ENCODE measurements at places on chromosomes 4 and X. TPM values are rescaled to one million over a fixed set of nuclear protein-coding genes. Genes with fewer than 3 reads are reported as not detected.

PPP1R2C gene
- 6.6 TPM for total RNA-seq

MAGEA12 gene
- total RNA-seq: 5.6 TPM

SLC34A2 gene
- 1.2 TPM for total RNA-seq

RNF175 gene
- not detected for total RNA-seq

XK gene
- total RNA-seq: 2.6 TPM

SHROOM3 gene
- total RNA-seq: 137 TPM

HAND2 gene
- total RNA-seq: not detected

NOX1 gene
- total RNA-seq: 0.14 TPM

C4orf17 gene
- 2.0 TPM for total RNA-seq

RAB33A gene
- 0.62 TPM for total RNA-seq

MAMLD1 gene
- 2.2 TPM for total RNA-seq

GRCh38 chrX:40647307-40648197, at the start of gene CXorf38:
TSS of gene CXorf38 (minus strand) at chrX:40647561. CDS start at chrX:40647520, 41 bp downstream.
- H3K4me1 ChIP-seq: no peaks in the 10 kb centered on the region
- no peaks in the 10 kb centered on the region for H3K27me3 ChIP-seq
- no peaks in the 10 kb centered on the region for H3K36me3 ChIP-seq

GRCh38 chrX:130566028-130566683, 164.4 kb downstream of the RBMX2 start:
- DNase-seq: no peak
- no peak overlapping the region for H3K27ac ChIP-seq
- H3K36me3 ChIP-seq: no peaks in the 10 kb centered on the region
- H3K4me1 ChIP-seq: no peaks in the 10 kb centered on the region
- no peaks in the 10 kb centered on the region for H3K27me3 ChIP-seq

DNA sequence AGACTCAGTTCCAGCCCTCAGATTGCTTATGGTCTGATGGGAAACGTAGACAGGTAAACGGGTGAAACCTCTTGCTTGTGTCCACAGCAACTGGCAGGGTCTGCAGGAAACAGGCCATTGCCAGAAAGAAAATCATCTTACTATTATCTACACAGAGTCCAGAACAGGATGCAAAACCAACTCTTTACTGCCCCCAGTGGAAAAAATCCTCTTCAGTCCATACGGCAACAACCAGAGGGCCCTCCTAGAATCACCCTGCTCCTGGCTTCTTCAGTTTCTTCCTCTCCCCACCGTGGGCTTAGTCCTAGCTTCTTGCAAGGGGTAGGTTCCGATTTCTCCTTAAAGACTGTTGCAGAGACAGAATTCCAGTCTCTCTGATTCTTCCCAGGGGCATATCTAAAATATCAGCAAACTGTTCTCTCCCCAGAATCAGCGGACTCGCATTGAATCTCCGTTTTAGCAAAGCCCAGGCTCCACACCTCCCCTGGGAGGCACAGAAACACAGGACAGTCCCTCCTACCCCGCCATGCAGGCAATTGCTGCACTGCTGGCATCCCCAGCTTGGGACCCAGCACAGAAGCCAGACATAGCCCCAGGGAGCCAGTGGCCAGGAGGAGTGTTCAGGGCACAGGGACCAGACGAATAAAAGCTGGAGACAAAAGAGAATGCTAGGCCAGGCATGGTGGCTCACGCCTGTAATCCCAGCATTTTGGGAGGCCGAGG, 41.0 kb upstream of the SH3RF1 start:
- DNase-seq: no peak
- H3K27me3 ChIP-seq: no peaks in the 10 kb centered on the region
- no peaks in the 10 kb centered on the region for H3K36me3 ChIP-seq
- H3K4me3 ChIP-seq: no peak overlapping the region
- H3K4me1 ChIP-seq: no peaks in the 10 kb centered on the region

GRCh38 chr4:108512615-108513505, 107.5 kb upstream of the RPL34 start:
- no peak overlapping the region for H3K4me3 ChIP-seq
- no peaks in the 10 kb centered on the region for H3K27me3 ChIP-seq
- no peaks in the 10 kb centered on the region for H3K36me3 ChIP-seq

- no peaks in the 10 kb centered on the region for H3K36me3 ChIP-seq
- no peaks in the 10 kb centered on the region for H3K27me3 ChIP-seq
- no peak for DNase-seq
Observed at GRCh38 chr4:6752486-6752829, 30.1 kb upstream of the KIAA0232 start.

- no peaks in the 10 kb centered on the region for H3K27me3 ChIP-seq
- no peaks in the 10 kb centered on the region for H3K36me3 ChIP-seq
- H3K4me3 ChIP-seq: no peak overlapping the region
- DNase-seq: no peak
- no peak overlapping the region for H3K27ac ChIP-seq
Observed at GRCh38 chrX:20740443-20740842, 473.7 kb upstream of the RPS6KA3 start.

DNA sequence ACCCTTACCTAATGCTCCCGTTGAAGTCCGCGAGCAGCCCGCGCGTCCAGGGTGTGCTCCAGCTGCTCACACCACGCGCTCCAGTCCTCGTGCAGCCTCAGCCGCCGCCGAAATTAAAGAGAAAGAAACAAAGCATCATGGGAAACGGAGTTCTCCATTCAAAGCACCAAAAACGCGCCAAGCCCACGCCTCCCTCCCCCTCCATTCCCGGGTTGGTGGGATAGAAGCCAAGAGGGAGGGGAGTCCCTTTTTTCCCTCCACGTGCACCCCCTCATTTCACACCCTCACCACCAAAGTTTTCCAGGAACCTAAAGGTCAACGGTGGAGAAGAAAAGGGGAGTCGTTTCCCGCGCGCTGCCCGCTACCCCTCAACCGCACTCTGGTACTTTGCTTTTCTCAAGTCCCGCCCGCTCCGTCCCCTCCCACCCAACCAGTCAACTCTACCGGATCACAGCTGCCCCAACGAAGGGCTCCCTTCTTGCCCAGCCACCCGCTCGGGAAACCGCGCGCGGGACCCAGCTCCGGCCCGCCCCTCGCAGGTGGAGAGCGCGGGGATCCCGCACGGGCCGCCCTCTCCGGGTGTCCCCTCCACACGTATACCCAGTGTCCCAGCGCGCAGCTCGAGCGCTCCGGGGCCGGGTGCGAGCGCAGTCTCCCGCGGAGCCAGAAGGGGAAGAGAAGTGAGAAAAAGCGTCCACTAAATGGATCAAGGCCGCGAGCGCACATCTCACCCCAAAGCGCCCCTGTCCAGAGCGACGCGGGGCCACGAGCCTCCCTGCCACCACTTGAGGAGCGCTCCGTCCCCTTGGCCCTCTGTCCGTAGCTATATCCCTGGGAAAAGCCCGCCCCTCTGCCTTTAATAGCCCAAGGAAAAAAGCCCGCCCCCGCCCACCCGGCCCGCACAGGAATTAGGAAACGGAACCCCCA, 65.1 kb upstream of the CCDC160 start:
- peak overlapping the region; percentile 42 for H3K4me3 ChIP-seq
- DNase-seq: peak; percentile 35
- H3K4me1 ChIP-seq: no peaks in the 10 kb centered on the region
- peak overlapping the region; percentile 77 for H3K27ac ChIP-seq
- no peaks in the 10 kb centered on the region for H3K27me3 ChIP-seq

GRCh38 chrX:71174795-71175194, 30.2 kb downstream of the NLGN3 start:
- no peak overlapping the region for H3K4me3 ChIP-seq
- DNase-seq: no peak
- no peak overlapping the region for H3K27ac ChIP-seq
- no peaks in the 10 kb centered on the region for H3K36me3 ChIP-seq
- no peaks in the 10 kb centered on the region for H3K4me1 ChIP-seq
- H3K27me3 ChIP-seq: no peaks in the 10 kb centered on the region

GRCh38 chr4:157929486-157929885, 243.3 kb downstream of the GASK1B start:
- H3K4me1 ChIP-seq: no peaks in the 10 kb centered on the region
- no peaks in the 10 kb centered on the region for H3K36me3 ChIP-seq
- no peak overlapping the region for H3K27ac ChIP-seq
- no peaks in the 10 kb centered on the region for H3K27me3 ChIP-seq
- no peak overlapping the region for H3K4me3 ChIP-seq
- no peak for DNase-seq

DNA sequence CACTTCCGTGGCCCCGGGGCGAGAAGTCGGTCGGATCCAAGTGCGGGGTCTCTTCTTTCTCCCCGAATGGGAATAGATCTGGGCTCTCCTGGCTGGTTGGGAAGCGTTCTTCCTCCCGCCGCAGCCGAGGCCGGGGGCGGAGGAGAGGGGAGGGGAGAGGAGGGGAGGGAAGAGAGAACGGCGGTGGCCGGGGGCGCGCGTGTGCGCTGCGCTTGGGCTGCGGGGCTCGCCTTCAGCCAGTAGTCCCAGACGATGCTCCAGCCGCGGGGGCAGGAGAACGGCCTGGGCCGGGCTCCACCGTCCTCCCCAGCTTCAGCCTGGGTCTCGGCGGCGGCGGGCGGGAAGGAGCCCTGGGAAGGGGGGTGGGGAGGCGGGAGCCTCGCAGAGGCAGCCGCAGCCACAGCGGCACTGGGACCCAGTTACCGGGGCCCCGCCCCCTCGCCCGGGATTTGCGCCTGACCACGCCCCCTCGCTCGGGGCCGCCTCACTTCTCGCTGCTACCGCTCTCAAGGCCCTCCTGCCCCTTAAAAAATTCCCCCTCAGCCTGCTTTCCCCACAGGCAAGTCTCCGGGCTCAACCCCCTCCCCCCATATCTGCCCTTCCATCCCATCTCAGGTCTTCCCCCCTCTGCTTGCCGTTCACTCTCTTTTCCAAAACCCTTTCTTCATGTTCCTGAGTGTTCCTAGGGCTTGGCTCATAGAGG, at the start of gene FGD1:
Gene FGD1 (minus strand): TSS at position 421 of the 703 bp plus-strand sequence. CDS start 802 bp downstream, outside the sequence.
- no peaks in the 10 kb centered on the region for H3K27me3 ChIP-seq
- peak within 1 kb of the TSS; percentile 68 for H3K27ac ChIP-seq
- no peaks in the 10 kb centered on the region for H3K4me1 ChIP-seq
- DNase-seq: peak; percentile 52

DNA sequence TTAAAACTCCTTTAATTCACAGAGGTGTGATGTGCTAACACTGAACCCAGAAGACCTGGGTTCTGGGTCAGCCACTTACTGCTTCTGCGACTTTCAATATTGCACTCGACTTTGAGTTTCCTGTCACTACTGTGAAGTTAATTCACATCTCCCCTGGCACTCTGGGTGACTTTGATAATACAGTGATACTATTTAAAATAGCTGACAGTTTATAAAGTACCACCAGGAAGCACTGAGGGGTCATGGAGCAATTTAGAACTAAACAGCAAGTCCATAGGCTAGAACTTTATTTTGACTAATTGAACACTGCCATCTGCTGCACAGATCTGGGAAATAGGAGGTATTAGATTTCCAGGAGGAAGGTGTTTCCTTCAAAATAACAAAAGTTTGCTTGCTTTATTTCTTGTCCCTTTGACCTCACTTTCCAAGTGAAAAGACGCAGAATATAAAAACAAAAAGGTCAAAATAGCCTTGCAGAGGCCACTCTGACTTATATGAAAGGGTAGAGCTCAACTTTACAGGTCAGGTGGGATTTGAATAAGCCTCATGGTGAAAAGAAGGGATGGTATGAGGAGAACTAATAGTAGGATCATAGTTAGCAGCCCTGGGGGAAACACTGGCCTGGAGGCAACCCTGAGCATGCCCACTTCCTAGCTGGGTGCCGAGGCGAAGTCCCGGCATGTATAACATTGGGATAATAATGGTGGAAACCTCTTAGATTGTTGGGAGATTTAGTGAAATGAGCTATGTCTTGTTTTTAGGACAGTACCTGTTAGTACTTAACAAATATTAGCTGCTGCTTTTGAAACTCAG, 53.4 kb downstream of the ZNF518B start:
- H3K4me1 ChIP-seq: no peaks in the 10 kb centered on the region
- peak; percentile 16 for DNase-seq
- H3K27ac ChIP-seq: no peak overlapping the region
- H3K27me3 ChIP-seq: no peaks in the 10 kb centered on the region
- H3K36me3 ChIP-seq: no peaks in the 10 kb centered on the region

- H3K36me3 ChIP-seq: no peaks in the 10 kb centered on the region
- no peak overlapping the region for H3K4me3 ChIP-seq
- no peaks in the 10 kb centered on the region for H3K4me1 ChIP-seq
- no peak for DNase-seq
- H3K27me3 ChIP-seq: no peaks in the 10 kb centered on the region
Observed at GRCh38 chrX:14362721-14363120, 166.6 kb upstream of the GLRA2 start.

GRCh38 chr4:185143601-185143969, 519 bp downstream of the SLC25A4 start:
- H3K36me3 ChIP-seq: no peaks in the 10 kb centered on the region
- peak; percentile 75 for DNase-seq
- H3K27ac ChIP-seq: peak overlapping the region; percentile 83
- no peaks in the 10 kb centered on the region for H3K27me3 ChIP-seq
- no peaks in the 10 kb centered on the region for H3K4me1 ChIP-seq
- H3K4me3 ChIP-seq: peak overlapping the region; percentile 68

DNA sequence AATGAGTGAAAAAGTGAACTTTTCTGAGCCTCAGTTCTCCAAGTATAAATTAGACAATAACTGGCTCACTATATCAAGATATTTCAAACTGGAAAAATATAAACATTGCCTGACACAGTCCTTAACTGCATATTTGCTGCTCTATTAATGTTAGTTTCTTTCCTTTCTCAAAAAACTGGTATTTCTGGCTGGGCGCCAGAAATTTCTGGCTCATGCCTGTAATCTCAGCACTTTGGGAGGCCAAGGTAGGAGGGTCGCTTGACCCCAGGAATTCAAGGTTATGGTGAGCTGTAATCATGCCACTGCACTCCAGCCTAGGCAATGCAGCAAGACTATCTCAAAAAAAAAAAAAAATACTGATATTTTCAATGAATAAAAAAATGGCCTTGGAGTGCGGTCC, 227.0 kb downstream of the MAGEB17 start:
- H3K36me3 ChIP-seq: no peaks in the 10 kb centered on the region
- no peak overlapping the region for H3K27ac ChIP-seq
- DNase-seq: no peak
- no peaks in the 10 kb centered on the region for H3K27me3 ChIP-seq
- no peak overlapping the region for H3K4me3 ChIP-seq
- H3K4me1 ChIP-seq: no peaks in the 10 kb centered on the region

- H3K4me1 ChIP-seq: no peaks in the 10 kb centered on the region
- H3K27me3 ChIP-seq: no peaks in the 10 kb centered on the region
- DNase-seq: no peak
- H3K36me3 ChIP-seq: no peaks in the 10 kb centered on the region
- no peak overlapping the region for H3K27ac ChIP-seq
- no peak overlapping the region for H3K4me3 ChIP-seq
Observed at GRCh38 chrX:149569770-149570169, 17.5 kb downstream of the MAGEA9B start.

DNA sequence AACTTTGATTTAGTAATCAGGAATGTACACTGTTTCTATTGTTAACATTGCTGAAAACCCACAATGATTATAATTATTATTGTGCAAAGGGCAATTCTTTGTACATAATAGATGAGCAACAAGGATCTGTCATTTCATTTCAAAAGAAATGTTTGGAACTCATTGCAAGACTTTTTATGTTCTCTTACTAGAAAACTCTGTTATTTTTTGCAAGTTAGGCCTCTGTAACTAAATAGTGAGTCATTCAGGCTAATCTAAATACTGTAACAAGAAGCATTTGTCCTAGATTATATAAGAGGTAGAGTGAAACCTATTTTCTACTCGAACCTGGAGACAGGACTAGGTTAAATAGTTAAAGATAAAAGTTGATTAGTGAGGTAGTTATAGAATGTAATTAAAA, 93.2 kb upstream of the FAM47B start:
- no peak overlapping the region for H3K27ac ChIP-seq
- H3K36me3 ChIP-seq: no peaks in the 10 kb centered on the region
- H3K27me3 ChIP-seq: no peaks in the 10 kb centered on the region
- no peak overlapping the region for H3K4me3 ChIP-seq
- no peak for DNase-seq

GRCh38 chrX:23937100-23937499, 29.3 kb downstream of the CXorf58 start:
- no peaks in the 10 kb centered on the region for H3K27me3 ChIP-seq
- no peaks in the 10 kb centered on the region for H3K4me1 ChIP-seq
- H3K4me3 ChIP-seq: no peak overlapping the region
- DNase-seq: no peak

Measured in prostate gland (tissue), 2 donors.